Central memory CD4-positive, alpha-beta T cell (primary cell): ENCODE measurements at places on chromosomes 1 and 21.

GRCh38 chr1:175834597-175834996 lies 91.2 kb upstream of the TNR start:
- no peak for DNase-seq

DNA sequence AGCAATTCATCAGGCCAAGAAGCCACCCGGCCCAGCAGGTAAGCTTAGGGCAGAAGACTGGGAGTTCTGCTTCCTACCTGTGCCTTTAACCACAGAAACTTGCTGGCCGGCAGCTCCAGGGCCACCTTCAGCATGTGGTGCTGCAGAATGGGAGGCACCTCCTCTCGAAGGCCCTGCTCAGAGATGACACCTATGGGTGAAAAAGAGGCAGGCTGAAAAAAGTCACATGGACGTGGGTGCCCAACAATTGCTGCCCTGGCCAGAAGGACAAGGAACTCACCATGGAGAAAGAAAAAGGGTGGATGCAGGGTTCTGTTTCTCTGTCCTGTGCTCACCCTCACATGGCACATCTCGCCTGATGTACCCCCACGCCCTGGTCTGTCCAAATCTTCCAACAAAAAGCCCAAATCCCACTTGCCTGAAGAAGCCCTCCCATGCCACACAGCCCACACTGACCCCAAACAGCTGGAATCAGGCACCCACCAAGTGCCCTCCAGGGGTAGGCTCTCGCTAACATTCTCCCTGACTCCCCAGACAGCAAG lies 33.0 kb downstream of the URB1 start:
- DNase-seq = no peak

GRCh38 chr1:167165948-167166689 lies 54.6 kb upstream of the POU2F1 start:
- no peak for DNase-seq

GRCh38 chr1:30718091-30718635 lies 5.2 kb downstream of the MATN1 start:
- peak; percentile 99 for DNase-seq

- peak; percentile 10 for DNase-seq
Measured at GRCh38 chr1:92804721-92805201, 19.9 kb upstream of the EVI5 start.

- no peak for DNase-seq
Measured at GRCh38 chr21:27570306-27570868, 603.5 kb upstream of the ADAMTS5 start.

GRCh38 chr1:156942176-156942575 lies 21.7 kb downstream of the LRRC71 start:
- DNase-seq = no peak

GRCh38 chr1:85596531-85596930 lies 16.0 kb downstream of the CCN1 start:
- no peak for DNase-seq

- no peak for DNase-seq
Measured at GRCh38 chr21:28228636-28228995, 764.1 kb downstream of the LTN1 start.

DNA sequence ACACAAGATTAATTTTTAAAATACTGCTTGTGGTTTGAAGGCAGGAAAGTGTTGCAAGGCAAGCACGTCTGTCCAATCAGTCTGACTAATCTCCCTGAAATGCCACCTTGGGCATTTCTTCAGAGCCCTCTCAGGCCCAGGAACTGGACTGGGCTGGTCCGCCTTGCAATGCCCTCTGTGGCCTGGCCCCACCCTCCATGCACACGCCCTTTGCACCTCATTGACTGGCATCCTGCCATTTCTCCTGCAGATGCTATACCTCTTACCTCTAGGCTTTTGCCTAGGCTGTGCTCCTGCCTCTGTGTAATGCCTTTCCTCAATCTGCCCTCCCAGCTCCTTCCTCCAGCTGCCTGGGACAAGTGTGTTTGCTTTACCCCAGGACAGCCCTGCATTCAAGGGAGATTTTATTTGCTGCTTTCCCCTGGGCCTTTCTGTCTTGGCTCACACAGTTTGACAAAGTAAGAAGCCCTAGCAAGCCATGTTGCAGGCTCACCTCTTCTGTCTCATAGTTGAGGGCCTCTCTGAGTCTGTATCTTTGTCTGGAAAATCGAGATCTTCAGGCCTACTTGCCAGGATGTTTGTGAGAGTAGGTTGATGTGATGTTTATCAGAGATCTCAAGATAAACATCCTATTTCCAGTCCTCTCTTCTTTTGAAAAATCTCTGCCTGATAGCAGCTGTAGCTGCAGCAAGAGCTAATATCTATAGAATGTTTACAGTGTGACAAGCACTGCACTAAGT lies 149.2 kb upstream of the JUN start:
- no peak for DNase-seq

- DNase-seq = no peak
Measured at GRCh38 chr1:230507236-230507635, 81.1 kb upstream of the PGBD5 start.

- DNase-seq = no peak
Measured at GRCh38 chr1:93004566-93005251, 43.4 kb upstream of the DIPK1A start.

GRCh38 chr1:8040586-8040985 lies 14.5 kb upstream of the ERRFI1 start:
- DNase-seq = no peak

- DNase-seq = no peak
Measured at GRCh38 chr1:150060260-150060659, 7.3 kb upstream of the VPS45 start.

DNA sequence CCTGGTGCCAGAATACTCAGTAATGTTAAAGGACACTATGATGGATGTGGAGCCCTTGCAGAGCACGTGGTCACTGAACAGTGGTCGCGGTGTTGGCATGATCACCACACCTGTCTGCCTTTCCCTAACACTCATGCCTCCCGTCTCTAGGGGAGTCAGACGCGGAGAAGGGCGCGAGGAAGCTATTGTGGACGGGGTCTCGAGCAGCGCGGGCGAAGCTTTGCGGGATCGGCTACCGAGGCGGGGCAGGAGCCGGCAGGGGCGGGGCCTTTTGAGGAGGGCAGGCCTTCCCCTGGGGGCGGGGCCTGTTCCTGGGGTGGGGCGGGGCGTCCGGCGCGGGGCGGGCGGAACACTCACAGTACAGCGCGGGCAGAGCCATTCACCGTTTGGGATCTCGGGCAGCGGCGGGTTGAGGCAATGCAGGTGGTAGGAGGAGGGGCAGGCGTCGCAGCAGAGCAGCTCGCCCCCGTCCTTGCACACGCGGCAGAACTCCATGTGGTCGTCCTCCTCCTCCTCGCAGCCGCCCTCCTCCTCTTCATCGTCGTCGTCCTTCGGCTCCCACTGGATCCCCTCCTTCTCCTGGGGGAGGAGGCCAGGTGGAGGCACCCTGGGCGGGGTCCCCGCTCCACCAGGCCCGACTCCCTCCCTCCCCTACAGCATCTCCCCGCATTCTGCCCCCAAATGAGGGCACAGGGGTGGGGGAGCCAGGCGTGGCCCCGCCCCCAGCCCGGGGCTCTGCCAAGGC lies 31.5 kb downstream of the CHD5 start:
- DNase-seq = peak; percentile 46

DNA sequence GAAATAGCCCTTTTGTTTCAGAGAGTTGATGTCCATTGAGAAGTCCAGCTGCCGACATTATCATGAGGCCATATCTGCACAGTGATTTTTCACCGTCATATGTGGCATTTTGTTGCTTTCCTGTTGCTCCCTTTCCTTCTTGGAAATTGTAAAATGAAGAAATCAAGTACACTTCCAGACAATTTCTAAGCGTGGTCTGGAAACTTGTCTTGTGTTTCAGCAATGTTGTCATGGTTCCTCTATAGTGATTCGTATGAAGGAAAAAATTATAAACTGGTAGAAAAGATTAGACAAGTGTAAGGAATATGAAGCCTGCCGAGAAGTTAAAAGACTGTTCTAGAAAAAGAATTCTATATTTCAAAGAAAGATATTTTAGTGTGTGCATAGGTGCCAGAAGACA lies 17.7 kb downstream of the NTNG1 start:
- DNase-seq = no peak

DNA sequence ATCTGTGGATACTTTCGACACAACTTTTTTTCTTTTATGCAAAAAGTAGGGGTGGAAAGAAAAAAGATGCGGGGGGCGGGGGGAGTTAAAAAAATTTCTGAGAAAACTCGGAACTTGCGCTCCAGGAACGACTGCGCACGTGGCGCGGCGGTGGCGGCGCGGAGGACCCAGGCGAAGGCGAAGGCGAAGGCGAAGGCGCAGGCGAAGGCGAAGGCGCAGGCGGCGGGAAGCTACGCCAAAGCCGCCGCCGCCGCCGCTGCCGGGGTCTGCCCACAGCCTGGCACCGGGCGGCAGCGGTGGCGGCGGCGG lies 208 bp upstream of the BARHL2 start:
- DNase-seq = no peak

GRCh38 chr1:213120386-213120785 lies 69.3 kb downstream of the RPS6KC1 start:
- no peak for DNase-seq

DNA sequence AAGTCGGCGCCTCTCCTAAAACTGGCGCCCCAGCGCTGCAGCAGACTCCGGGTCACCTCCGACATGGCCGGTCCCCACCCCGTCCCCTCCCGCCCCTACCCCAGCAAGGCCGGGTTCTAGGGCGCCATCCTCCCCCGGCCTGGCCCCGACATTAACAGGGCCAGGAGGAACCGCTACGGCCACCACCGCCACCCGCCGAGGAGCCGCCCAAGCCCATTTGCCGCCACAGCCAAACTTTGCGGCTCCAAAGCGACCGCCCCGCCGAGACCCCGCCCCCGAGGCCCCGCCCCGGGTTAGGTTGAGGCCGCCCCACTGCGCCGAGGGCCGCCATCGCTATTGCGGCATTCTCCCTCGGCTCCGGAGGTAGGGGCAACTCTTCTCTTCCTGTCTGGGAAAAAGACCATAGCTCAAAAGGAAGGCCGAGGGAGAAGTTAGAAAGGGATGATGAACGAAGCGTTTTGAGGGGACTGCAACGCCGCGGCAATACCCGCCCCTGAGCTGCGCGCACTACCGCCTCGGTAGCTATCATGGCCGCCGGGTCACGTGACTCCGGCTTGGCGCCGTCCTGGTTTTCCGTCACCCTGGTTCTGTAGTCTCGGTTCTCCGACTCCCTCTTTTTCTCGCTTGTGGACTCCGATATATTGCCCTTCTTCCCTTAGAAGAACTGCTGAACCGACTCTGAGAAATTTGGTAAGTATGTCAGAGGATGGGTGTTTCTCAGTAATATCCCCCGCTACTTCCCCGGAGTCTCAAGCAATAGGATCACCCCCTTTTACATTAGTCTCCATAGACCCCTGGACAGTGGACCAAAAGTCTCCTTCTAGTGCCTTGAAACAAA lies at the start of the genes AIDA and BROX:
TSS of gene AIDA (minus strand) at position 239 of the 838 bp plus-strand sequence. CDS start at position 65, 174 bp downstream.
TSS of gene BROX (plus strand) at position 312 of the 838 bp plus-strand sequence. CDS start 3,136 bp downstream, outside the sequence.
- peak; percentile 91 for DNase-seq

DNA sequence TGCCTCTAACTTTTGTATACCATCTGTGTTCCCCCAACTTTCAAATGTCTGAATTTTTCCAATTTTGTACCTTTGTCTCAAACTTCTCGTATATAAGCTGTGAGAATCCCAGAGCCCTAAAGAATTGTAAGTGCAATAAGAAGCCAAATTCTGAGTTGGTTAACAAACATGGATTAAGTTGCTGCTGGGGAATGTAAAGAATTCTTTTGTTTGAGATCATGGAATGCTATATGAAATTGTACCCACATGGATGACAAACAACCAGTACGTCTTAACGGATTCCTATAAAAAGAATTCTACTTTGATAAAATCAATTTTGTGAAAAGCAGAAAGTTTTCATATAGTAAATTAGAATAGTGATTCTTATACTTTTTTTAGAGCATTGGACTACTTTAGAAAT lies 72.4 kb upstream of the CYP2J2 start:
- DNase-seq = no peak

DNA sequence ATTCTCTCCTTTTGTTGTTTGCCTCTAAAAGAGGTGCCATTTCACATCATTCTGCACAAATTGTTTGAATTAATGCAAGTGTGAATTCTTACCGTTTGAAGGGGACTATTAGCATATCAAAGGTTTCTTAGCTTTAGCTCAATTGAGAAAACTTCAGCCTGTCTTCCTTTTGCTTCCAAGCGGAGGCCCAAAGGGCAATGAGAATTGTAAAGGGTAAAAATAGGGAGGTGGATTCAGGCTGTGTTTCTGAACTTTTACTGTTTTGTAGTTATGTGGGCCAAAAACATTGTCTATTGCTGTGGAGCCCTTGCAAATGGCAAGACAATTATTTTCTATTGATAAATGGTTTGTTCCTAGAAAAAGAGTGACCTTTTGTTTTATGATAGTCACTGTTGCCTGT lies 3.6 kb downstream of the ADGRL2 start:
- no peak for DNase-seq

- no peak for DNase-seq
Measured at GRCh38 chr1:78355656-78356055, 135.1 kb upstream of the PTGFR start.

- no peak for DNase-seq
Measured at GRCh38 chr1:177631770-177632169, 338.1 kb downstream of the SEC16B start.

GRCh38 chr1:229440851-229441537 lies 7.1 kb upstream of the ACTA1 start:
- DNase-seq = no peak

- no peak for DNase-seq
Measured at GRCh38 chr21:38268864-38269575, 12.2 kb downstream of the KCNJ15 start.

GRCh38 chr1:115060501-115060900 lies 28.8 kb downstream of the TSPAN2 start:
- no peak for DNase-seq

DNA sequence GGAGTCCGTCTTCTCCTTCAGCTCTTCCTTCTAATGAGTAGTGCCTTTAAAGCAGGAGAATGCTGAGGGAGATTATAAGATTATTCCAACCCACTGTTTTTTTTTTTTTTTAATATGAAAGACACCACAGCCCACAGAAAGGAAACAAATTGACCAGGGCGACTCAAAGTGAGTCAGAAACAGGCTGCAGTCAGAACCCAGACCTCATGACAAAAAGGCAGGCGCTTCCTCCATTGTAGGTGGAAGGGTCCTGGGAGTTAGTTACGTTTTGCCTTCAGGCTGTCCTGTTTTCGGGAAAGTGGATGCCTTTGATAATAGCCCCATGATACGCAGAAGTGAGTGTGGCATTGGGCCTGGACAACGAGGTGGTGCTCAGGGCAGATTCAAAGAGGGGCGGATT lies 21.0 kb downstream of the PLXNA2 start:
- DNase-seq = no peak

DNA sequence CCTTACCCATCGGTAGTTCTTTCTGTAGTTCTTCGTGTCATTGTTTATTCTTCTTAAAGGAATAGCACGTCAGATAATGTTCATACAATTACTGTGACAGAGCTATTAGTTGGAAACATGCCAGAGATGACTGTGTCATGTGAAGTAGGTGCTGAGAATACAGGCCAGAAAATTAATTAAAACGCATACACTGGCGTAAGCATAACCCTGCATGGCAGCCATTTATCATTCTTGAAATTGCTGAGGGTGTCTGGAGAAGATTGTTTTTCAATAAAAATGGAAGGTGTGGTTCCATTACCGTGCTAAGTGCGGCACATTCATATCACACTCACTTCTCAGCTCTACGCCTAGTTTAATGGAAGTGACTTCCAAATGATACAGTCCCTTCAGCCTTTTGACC lies 7.8 kb downstream of the ETS2 start:
- DNase-seq = no peak
